ENCODE measurements at places on chromosomes 13 and 19.

DNA sequence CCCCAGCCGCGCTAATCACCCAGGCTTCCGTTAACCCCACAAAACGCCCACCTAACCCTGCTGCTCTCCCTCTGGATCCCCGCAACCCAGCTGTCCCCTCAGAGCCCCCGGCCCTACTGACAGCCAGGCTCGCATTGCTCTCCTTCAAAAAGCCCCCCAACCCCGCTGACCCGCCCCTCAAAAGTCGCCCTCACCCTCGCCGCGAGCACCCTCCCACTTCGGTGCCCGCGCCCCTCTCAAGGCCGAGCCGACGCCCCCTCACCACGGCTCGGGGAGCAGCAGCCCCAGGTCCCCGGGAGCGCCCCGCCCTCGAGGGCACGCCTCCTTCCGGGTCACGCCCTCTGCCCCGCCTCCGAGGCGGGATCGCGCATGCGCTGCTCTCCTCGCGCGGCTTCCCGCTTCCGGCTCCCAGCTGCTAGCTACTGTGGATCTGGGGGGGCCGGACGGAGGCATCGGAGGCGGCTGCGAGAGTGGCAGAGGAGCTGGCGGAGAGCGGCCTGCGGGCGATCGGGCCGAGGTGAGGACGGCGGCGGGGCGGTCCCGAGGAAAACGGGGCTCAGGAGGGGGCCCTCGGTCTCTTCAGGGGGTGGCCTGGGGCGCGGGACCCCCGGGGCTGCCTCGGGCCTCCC lies 46.1 kb downstream of the ARHGEF18 start:
- peak; percentile 96 for DNase-seq

DNA sequence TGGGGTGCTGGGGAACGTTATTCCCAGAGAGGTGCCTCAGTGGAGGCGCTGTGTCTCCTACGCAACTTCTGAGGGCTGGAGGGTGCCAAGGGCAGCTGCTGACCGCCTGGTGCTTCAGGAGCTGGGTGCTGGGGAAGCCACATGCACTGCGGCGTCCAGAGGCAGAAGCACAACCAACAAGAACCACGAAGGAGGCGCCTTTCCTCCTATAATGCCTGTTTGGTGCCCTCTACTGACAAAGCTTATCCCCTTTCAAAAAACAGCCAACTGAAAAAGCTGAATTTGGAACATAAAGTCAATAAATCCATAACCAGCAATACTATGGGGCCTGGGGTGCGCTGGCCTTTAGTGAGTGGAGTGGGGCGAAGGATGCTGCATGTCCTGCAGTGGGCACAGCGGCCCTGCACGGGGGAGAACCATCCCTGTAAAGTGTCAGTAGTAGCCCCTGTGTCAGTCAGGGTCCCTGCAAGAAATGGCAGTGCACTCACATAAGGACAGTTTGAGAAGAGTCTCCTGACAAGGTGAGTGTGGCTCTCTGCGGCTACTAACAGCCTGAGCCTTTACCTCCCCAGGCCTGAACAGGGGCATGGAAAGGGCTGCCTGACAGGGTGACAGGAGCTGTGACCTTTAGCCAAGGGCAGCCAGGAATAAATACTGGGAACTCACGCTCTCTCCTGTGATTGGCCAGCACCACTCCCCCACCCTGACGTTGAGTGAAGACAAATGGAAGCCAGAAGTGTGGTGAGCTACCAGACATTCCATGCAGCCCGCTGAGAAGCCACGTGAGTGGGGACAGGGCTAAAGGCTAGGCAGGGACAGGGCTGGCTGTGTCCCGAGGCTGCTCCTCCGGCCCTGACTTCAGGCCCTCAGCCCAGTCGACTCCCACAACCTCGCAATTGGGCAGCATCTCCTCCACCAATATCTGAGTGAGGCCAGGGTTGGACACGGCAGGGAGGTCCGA lies 4.5 kb upstream of the B3GNT8 start:
- DNase-seq: no peak

GRCh38 chr19:12794971-12795381 lies 3.7 kb downstream of the JUNB start:
- DNase-seq: peak; percentile 27

DNA sequence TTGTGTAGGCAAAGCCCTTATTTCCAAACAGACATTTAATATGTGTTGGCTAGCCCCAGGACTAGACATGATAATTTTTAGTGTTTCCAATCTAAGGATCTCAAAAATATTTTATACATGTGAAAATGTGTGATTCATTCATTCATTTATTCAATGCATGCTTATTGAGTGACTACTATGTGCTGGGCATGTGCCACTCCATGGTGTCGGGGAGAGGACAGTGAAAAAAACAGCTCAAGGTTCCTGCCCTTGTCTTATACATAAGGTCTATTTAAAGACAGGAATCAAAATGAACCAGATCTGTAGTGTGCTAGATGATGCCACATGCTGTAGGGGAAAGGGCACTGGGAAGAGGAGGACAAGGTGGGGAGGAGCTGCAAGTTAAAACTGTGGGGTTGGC lies 36.5 kb downstream of the GJA3 start:
- DNase-seq: no peak

- DNase-seq: no peak
These were observed 231.7 kb downstream of the FOXO1 start for GRCh38 chr13:40434516-40435397.

DNA sequence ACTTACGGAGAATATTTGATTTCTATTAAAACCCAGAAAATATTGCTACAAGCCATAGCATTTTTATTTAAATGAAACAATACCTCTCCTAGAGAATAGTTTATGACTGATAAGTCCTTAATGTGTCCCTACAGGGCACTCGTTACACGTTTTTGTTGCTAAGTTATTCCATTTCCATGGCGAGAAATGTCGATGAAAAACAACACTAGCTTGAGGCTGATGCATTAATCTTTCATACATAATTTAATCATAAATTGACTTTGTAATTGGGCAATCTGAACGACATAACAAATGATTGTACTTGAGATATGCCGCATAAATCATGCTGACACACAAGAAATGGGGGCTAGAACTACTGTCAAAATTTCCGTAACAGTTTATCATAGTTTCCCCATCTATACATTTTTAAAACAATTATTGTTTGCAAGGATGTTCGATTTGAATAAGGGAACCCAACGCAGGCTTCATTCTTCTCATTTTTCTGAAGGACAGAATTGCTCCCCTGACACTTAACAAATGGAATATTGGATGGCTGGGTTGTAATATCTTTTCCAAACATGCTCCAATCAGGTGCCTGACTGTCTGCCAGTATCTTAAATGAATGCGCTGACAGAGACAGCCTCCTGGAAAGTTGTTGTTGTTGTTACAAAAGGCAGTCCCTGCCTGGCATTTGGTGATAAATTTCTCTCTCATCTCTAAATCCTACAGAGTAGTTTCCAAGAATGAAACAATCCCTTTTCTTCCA lies 61.9 kb downstream of the FLT1 start:
- no peak for DNase-seq

GRCh38 chr19:42596391-42597072 lies 1.8 kb upstream of the CEACAM8 start:
- DNase-seq: no peak

- DNase-seq: no peak
These were observed 413.1 kb downstream of the KCNRG start for GRCh38 chr13:50428183-50428877.

All from femur (tissue), 1 donor.